ENCODE measurements at places on chromosomes 3 and 15. TPM values are rescaled to one million over a fixed set of nuclear protein-coding genes. Genes with fewer than 3 reads are reported as not detected.
A peak's percentile ranks its signal among the peaks of the same experiment; 100 is the strongest.

NMNAT3 gene
- total RNA-seq, result 4.5 TPM

DZIP1L gene
- total RNA-seq, result not detected

CPA3 gene
- 4.1 TPM for total RNA-seq

PTX3 gene
- 0.15 TPM for total RNA-seq

ZNF280D gene
- 59.0 TPM for total RNA-seq

DNA sequence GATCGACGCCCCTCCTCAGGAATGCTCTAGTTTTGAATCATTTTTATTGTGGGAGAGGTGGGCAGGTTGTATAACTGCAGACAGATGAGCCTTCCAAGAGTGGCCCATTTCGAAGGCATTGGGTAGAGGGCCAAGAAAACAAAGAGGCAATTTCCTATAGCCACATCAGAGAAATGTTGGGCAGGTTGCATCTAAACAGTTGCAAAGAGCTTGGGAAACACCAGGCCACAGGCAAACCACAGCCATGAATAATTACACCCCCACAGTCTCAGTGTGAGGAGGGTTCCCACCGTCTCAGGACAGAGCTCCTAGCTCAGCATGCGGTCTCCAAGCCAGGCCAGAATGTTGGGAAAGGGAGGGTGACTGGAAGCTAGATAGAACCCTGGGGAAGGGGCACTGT lies 257.3 kb downstream of the ABHD5 start:
- no peaks in the 10 kb centered on the region for H3K27me3 ChIP-seq
- no peak for DNase-seq
- no peak overlapping the region for H3K4me3 ChIP-seq
- no peak overlapping the region for H3K27ac ChIP-seq
- H3K4me1 ChIP-seq, result no peaks in the 10 kb centered on the region
- no peaks in the 10 kb centered on the region for H3K36me3 ChIP-seq

DNA sequence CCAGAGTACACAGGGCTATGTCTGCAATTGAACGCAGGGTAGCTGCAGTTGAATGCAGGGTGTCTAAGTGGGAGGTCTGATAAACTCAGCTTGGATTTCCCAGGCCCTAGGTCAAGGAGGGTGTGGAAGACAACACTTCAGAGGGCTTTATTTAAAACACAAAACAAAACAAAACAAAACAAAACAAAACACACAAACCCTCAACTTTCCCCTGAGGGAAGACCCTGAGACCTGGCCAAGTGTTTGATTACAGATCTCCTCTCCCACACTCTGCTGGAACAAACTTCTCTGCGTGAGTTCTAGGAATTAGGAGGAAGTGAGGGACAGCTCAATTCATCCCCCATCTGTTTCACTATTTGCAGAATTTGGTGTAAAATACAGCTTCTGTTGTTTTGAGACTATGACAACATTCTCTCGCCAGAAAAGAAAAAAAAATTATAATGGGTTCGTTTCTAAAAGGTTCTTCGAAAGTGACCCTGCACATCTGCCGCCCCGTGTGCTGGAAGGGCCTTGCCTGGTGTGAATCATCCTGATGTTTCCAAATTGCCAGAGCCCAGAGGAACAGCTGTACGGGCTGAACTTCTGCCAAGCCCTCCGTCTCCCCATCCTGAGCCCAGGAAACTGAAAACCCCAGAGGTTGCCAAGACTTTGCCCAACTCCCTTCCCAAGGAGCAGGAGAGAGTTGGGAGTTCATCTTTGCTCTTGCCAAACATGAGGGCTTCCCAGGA lies 73.3 kb upstream of the RAD18 start:
- no peaks in the 10 kb centered on the region for H3K4me1 ChIP-seq
- H3K27me3 ChIP-seq, result no peaks in the 10 kb centered on the region
- no peak for DNase-seq
- no peaks in the 10 kb centered on the region for H3K36me3 ChIP-seq

DNA sequence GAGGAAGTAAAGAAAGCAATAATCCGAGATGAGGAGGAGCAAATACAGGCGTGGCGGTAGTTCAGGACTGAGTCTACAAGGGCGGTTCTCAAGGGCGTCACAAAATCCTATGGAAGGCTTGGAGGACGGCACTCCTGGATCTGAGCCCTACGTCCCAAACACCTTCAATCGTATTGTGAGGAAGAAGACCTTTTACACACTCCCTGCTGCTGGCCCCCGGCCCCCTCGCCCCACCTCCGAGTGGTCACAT lies 747 bp downstream of the PLD1 start:
- H3K4me3 ChIP-seq, result peak overlapping the region; percentile 60
- no peak for DNase-seq
- no peaks in the 10 kb centered on the region for H3K4me1 ChIP-seq
- no peak overlapping the region for H3K27ac ChIP-seq
- no peaks in the 10 kb centered on the region for H3K36me3 ChIP-seq

GRCh38 chr3:154843647-154844046 lies 236.5 kb upstream of the MME start:
- H3K4me3 ChIP-seq, result no peak overlapping the region
- H3K27me3 ChIP-seq, result no peaks in the 10 kb centered on the region
- H3K36me3 ChIP-seq, result no peaks in the 10 kb centered on the region
- H3K4me1 ChIP-seq, result no peaks in the 10 kb centered on the region
- DNase-seq, result no peak

DNA sequence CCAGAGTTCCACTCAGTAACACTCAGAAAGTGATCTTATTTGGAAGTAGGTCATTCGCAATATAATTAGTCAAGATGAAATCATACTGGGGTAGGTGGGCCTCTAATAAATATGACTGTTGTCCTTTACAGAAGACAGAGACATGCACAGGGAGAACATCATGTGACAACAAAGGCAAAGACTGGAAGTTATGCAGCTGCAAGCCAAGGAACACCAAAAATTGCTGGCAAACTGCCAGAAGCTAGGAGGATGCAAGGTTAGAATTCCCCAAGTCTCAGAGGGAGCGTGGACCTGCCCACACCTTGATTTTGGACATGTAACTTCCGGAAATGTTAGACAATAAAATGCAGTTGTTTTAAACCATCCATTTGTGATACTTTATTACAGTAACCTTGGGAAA lies 471.5 kb upstream of the AGTR1 start:
- DNase-seq, result no peak
- no peak overlapping the region for H3K4me3 ChIP-seq
- H3K27ac ChIP-seq, result no peak overlapping the region
- no peaks in the 10 kb centered on the region for H3K36me3 ChIP-seq

GRCh38 chr3:29829340-29829739 lies 548.5 kb downstream of the RBMS3 start:
- no peak overlapping the region for H3K27ac ChIP-seq
- no peak for DNase-seq
- no peaks in the 10 kb centered on the region for H3K36me3 ChIP-seq

GRCh38 chr3:71112576-71112975 lies 471.0 kb downstream of the FOXP1 start:
- no peak overlapping the region for H3K4me3 ChIP-seq
- H3K27me3 ChIP-seq, result no peaks in the 10 kb centered on the region
- no peak for DNase-seq
- no peak overlapping the region for H3K27ac ChIP-seq
- H3K4me1 ChIP-seq, result peaks cover 48% of the 10 kb centered on the region

DNA sequence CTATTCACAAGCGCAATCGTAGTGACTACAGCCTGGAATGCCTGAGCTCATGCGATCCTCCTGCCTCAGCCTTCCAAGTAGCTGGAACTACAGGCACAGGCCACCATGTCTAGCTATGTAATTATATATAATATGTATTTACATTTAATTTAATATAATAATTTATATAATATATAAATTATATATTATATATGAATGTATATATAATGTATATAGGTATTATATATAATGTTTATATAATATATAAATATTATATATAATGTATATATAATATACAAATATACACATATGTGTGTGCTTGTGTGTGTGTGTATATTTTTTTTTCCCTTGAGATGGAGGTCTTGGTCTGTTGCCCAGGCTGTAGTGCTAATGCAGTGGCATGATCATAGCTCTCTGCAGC lies 27.6 kb upstream of the ULK4 start:
- DNase-seq, result no peak
- H3K36me3 ChIP-seq, result no peaks in the 10 kb centered on the region
- no peak overlapping the region for H3K4me3 ChIP-seq
- no peaks in the 10 kb centered on the region for H3K4me1 ChIP-seq

GRCh38 chr3:35832140-35832571 lies 192.8 kb downstream of the ARPP21 start:
- H3K36me3 ChIP-seq, result no peaks in the 10 kb centered on the region
- no peak for DNase-seq
- no peaks in the 10 kb centered on the region for H3K4me1 ChIP-seq
- H3K27ac ChIP-seq, result no peak overlapping the region
- no peak overlapping the region for H3K4me3 ChIP-seq
- no peaks in the 10 kb centered on the region for H3K27me3 ChIP-seq

DNA sequence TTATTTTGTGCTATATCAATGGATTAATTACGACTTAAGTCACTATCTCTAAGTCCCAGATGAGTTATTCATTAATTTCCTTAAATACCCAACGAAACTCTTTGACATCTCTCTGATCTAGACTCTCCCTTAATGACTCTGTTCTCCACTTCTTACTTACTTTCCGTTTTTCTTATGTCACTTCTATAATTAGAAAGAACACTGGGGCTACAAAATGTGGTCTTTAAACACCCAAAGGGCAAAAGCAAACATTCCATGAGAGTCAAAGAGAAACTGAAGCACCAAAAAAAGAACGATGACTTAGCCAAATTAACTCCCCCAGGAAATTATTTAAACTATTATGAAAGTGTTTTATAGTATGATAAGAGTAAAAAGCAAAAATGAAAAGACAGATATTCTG lies 166.4 kb upstream of the UBE2E2 start:
- no peak for DNase-seq
- H3K4me3 ChIP-seq, result no peak overlapping the region
- no peaks in the 10 kb centered on the region for H3K27me3 ChIP-seq

DNA sequence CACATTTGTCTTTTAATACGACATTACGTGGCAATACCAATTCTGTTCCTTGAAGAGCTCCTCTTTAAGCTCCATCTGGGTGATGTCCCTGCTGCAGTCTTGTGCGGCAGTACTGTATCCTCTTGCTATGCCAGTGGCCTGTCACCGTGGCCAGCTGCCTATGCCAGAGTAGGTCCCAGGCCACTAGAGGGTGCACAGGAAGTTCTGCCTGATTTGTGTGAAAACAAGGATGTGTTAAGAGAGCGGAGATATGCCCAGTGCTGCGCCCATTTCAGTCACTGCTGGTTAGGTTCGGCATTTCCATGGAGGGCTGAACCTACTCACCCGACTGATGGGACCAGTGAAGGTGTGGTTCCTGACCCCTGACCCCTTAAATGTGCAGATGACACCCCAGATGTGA lies 25.2 kb downstream of the NIPA1 start:
- no peak overlapping the region for H3K27ac ChIP-seq
- no peaks in the 10 kb centered on the region for H3K27me3 ChIP-seq
- H3K4me1 ChIP-seq, result no peaks in the 10 kb centered on the region
- no peak overlapping the region for H3K4me3 ChIP-seq
- no peaks in the 10 kb centered on the region for H3K36me3 ChIP-seq

- no peaks in the 10 kb centered on the region for H3K36me3 ChIP-seq
- no peak overlapping the region for H3K4me3 ChIP-seq
- no peaks in the 10 kb centered on the region for H3K27me3 ChIP-seq
- no peak overlapping the region for H3K27ac ChIP-seq
These were observed 193.1 kb downstream of the SHQ1 start for GRCh38 chr3:72655131-72655551.

GRCh38 chr15:89376388-89376787 lies 41.8 kb upstream of the POLG start:
- no peaks in the 10 kb centered on the region for H3K36me3 ChIP-seq

- peaks cover 4% of the 10 kb centered on the region for H3K4me1 ChIP-seq
- H3K27me3 ChIP-seq, result no peaks in the 10 kb centered on the region
- H3K27ac ChIP-seq, result no peak overlapping the region
- no peaks in the 10 kb centered on the region for H3K36me3 ChIP-seq
These were observed 19.2 kb upstream of the CORO2B start for GRCh38 chr15:68559345-68560310.

DNA sequence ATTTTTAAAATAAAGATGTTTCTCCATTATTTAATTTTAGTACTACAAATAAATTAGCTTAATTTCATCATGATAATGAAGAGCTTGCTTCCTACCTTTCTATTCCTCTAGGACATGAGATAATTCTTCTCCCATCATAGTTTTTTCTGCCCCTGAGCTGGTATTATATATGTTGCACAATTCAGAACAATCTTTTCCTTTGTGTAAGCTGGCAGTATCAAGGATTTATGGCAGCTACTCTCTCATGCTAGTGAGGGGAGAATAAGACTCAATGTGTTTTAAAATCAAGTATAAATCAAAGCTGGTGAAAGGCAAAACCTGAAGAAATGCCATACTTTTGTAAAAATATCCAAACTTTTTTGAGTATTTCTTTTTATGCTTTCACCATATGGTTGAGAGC lies 1405.3 kb downstream of the SI start:
- DNase-seq, result no peak
- H3K4me1 ChIP-seq, result no peaks in the 10 kb centered on the region
- no peaks in the 10 kb centered on the region for H3K27me3 ChIP-seq
- no peaks in the 10 kb centered on the region for H3K36me3 ChIP-seq
- H3K4me3 ChIP-seq, result no peak overlapping the region
- H3K27ac ChIP-seq, result no peak overlapping the region

DNA sequence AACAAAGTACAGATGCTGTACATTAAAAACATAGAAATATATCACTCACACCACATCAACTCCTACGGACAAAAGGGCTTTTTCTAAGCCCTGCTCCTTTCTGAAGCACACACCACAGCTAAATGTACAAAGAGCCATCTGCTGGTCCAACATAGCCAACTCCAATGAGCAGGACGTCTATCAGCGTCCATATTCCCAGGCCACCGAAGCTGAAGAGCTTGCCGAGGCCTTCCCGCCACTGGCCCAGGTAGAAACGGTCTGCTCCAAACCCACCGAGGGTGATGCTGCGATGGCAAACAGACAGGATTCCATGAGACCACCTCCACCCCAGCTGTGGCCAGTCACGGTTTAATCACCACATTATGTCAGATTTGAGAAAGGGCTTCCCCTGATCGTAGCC lies 9.8 kb downstream of the TM2D3 start:
- peak overlapping the region; percentile 52 for H3K27ac ChIP-seq
- H3K4me3 ChIP-seq, result no peak overlapping the region
- H3K4me1 ChIP-seq, result peaks cover 10% of the 10 kb centered on the region
- H3K27me3 ChIP-seq, result no peaks in the 10 kb centered on the region
- peaks cover 12% of the 10 kb centered on the region for H3K36me3 ChIP-seq

GRCh38 chr3:104787306-104787705 lies 579.4 kb upstream of the ALCAM start:
- no peaks in the 10 kb centered on the region for H3K27me3 ChIP-seq
- no peak for DNase-seq
- no peak overlapping the region for H3K4me3 ChIP-seq
- H3K4me1 ChIP-seq, result no peaks in the 10 kb centered on the region
- H3K27ac ChIP-seq, result no peak overlapping the region

Data from naive thymus-derived CD4-positive, alpha-beta T cell (primary cell).